ENCODE measurements at places on chromosomes 7 and 10. TPM values are rescaled to one million over a fixed set of nuclear protein-coding genes. Genes with fewer than 3 reads are reported as not detected.

DBNL gene
- total RNA-seq, result 85.1 TPM

MTERF1 gene
- 17.5 TPM for total RNA-seq

CRYGN gene
- total RNA-seq, result 3.9 TPM

HOGA1 gene
- 4.1 TPM for total RNA-seq

SUN3 gene
- total RNA-seq, result not detected

GFRA1 gene
- total RNA-seq, result 65.8 TPM

CEP41 gene
- 11.0 TPM for total RNA-seq

CHAT gene
- not detected for total RNA-seq

FAM24A gene
- total RNA-seq, result not detected

FGL2 gene
- total RNA-seq, result 269 TPM

DNA sequence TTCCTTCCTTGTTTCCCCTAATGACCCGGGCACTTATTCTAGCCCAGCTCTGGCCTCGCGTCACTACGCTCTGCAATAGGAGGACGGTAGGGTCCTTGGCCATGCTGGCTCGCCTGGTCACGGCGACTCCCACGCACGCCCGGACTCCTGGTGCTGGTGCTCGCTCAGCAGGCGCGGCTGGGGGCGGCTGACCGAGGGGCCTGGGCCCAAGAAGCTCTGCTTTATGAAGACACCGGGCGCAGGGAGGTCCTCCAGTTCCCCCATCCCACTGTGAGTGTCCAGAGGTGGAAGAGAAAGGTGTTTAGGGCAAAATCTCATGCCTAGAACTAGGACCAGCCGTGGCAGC is 54.2 kb upstream of the ZNF32 start:
- no peak for DNase-seq

- no peak for DNase-seq
These were observed 94.1 kb downstream of the NRG3 start for GRCh38 chr10:81969136-81969535.

DNA sequence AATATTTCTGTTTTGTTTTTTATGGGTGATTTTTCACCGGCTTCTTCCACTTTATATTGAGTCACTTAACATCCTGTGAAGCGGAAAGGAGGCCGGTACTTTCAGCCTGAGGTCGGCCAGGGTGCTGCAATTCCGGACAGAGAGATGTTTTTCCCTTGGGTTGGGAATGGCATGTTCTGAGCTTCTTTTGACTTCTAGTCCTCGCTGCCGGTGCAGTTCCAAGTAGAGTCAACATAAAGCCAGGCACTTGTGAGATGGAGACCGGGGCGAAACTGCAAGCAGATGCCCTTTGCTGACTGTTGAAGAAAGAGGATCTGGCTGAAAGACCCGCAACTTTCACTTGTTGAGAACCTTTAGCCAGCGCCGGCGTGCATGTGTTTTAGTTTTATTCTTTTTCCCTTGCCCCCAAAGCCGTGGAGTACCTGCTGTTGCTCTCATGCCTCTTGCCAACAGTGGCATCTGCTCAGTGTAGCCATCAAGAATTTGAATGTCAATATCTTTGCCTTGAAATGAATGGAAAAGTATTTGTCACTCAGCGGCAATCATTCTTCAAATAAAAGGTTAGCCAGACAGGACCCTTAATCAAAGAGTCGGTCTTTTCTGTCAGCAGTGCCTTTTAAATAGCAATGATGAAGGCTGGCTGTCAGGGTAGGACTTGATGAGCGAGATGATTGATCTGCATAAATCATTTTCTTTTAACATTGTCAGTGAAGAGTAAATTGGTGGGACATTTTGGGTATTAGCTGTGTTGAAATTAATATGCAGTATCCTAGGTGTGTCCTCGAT is 351.2 kb downstream of the LRMDA start:
- no peak for DNase-seq

DNA sequence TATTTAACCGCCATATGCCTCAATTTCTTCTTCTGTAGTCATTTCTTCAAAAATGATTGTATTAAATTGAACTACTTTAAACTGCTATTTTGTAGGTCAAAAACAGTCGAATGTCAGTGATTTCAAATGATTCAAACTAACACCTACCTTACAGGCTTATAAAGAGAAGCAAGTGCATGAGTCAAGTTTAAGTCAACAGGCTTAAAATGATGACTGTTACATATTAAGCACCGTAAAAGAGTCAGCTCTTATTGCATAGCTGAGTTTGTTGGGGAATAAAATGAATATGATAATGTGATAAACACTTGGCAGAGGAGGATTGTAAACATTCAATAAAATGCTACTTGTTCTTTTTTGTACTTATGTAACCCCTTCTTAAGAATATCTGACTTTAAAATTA is 90.1 kb upstream of the ANKRD1 start:
- DNase-seq, result no peak

DNA sequence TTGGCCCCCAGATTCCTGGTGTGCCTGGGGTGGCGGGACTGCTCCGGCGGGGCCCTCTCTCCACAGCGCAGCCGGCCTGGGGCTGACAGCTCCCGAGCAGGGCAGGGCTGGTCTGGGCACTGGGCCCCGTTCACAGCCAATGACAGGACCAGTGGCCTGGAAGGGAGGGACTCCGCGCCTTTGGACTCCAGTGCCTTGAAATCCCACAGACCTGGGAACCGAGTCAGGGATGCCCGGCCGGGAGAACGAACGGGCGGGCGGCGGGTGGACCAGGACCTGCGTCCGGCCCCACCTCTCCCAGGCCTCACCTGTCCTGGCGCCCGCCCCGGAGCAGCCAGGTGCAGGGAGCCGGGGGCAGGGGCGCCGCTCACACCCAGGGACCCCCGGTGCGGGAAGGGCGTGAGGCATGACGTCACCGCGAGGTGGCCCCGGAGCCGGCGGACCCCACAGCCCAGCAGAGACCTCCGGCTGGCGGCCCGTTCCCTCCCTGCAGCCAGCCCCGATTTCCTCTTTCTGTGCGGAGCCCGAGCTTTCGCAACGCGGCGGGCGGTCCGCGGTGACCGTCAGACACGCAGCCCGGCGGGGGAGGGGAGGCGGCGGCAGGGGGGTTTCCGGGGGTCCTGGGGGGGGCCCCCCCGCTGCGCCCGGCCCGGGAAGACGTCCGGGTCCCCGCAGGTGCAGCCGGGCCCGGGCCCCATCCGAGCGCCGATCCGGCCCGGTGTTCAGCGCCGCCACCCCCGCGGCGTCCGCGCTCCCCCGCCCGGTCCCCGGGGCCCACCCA is 743 bp downstream of the ADAP1 start:
- DNase-seq, result no peak

DNA sequence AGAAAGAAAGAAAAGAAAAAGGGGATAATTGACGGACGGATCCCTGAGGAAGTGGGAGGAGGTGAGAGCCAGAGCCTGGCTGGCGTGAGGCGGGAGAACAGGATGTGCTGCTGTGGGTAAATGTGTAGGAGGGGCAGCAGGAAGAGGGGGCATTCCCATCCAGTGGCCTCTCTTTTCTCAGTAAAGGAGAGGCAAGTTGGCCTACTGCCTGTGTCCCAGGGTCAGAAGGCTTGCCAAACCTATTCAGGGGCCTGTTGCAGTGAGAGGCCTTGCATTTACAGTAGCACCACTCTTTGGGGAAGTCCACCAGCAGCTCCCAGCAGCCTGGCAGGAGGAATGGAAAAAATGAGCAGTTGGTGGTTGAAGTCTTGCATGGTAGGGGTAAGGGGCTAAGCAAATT is 26.6 kb upstream of the ASCC1 start:
- DNase-seq, result peak; percentile 70

- DNase-seq, result no peak
These were observed 1.9 kb upstream of the ZNF212 start for GRCh38 chr7:149237502-149237901.

- DNase-seq, result no peak
These were observed 35.5 kb downstream of the CAV1 start for GRCh38 chr7:116560021-116560970.

DNA sequence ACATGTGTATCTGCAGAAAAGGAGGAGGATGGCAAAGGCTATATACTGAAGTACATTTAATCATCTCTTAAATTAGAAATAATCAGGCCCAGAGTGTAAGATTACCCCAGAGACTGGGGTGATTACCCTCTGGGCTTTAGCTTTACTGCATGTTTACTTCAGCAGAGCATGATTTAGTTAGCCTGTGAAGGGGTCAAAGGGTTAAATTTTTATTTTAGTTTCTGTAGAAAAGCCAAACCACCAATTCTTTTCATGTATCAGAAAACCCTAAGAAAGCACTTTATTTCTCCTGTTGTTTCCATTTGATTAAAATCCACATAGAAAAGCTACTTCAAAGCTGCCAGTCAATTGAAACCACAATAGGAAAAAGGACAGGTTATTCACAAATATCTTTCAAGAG is 101.5 kb upstream of the LSM8 start:
- no peak for DNase-seq

GRCh38 chr7:149624006-149624405 is 126.4 kb upstream of the ZNF746 start:
- peak; percentile 62 for DNase-seq

- no peak for DNase-seq
These were observed 202.4 kb upstream of the KLF14 start for GRCh38 chr7:130936202-130936931.

- no peak for DNase-seq
These were observed 45.7 kb upstream of the NXPH1 start for GRCh38 chr7:8387551-8388256.

DNA sequence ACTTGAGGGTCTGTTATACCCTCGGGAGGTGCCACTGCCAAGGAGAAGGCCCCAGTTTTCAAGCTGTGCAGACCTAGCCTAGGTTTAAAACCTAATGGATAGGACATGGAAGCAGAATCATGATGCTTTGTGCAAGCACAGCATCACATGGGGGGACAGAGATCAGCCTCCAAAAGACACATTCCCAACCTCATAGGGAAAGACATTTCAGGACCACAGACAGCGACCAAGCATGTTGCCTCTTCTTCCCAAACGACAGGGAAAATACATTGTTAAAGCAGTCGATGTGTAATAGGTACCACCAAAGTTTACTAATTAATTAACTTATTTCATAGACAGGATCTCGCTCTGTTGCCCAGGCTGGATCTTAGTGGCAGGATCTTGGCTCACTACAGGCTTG is 573.9 kb downstream of the TCERG1L start:
- peak; percentile 27 for DNase-seq

- DNase-seq, result no peak
These were observed 28.4 kb upstream of the VWDE start for GRCh38 chr7:12431886-12432556.

Measured in sciatic nerve (tissue), 2 donors.